ENCODE measurements at places on chromosomes 11 and 22.

- DNase-seq = no peak
Observed at GRCh38 chr11:71249301-71249700, 3.1 kb downstream of the SHANK2 start.

DNA sequence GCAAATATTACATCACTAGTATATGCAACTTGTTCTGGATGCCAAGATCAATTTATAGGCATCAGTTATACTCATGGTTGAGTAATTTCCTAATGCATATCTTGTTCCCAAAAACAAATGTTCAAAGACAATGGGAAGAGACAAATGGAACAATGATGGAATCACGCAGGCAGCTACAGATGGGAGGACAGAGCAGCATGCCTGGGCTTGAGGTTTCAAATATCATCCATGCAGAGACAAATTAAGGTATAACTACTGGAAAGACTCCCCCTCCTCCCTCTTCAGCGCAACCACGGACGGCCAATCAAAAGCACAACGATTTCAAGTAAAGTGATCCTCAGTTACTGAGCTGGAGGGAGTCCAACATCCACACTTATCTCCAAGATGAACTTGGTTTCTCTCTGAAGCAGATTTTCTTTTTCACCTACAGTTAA, 106.8 kb downstream of the CCDC83 start:
- DNase-seq = no peak

- DNase-seq = no peak
Observed at GRCh38 chr11:94089341-94089740, 39.3 kb upstream of the PANX1 start.

GRCh38 chr22:45673482-45674175, 2.0 kb downstream of the ATXN10 start:
- no peak for DNase-seq

GRCh38 chr11:65525546-65526480, 930 bp downstream of the SCYL1 start:
- no peak for DNase-seq

GRCh38 chr11:124302347-124303125, 11.2 kb downstream of the OR8D1 start:
- DNase-seq = no peak

DNA sequence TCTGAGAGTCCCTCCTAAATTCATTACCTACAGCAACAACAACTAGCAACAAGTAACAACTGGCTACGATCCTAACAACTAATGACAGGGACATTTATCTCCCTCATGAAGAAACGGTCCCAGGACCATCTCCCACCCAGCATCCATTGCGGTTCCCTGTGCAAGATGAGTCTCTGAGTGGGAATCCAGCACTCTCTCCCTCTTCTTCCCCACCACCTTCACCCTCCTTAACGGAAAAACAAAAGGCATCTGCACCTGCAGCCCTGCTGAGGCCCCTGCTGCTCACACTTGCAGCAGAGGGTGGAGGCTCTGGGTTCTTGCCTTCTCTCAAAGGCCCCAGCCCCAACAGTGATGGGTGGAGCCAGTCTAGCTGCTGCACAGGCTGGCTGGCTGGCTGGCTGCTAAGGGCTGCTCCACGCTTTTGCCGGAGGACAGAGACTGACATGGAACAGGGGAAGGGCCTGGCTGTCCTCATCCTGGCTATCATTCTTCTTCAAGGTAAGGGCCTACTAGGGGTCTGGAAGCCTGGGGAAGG, at the start of gene CD3G:
Gene CD3G, plus strand, starts transcription at position 364 of the 535 bp plus-strand sequence. Its CDS starts 80 bp downstream, at position 444.
- no peak for DNase-seq

DNA sequence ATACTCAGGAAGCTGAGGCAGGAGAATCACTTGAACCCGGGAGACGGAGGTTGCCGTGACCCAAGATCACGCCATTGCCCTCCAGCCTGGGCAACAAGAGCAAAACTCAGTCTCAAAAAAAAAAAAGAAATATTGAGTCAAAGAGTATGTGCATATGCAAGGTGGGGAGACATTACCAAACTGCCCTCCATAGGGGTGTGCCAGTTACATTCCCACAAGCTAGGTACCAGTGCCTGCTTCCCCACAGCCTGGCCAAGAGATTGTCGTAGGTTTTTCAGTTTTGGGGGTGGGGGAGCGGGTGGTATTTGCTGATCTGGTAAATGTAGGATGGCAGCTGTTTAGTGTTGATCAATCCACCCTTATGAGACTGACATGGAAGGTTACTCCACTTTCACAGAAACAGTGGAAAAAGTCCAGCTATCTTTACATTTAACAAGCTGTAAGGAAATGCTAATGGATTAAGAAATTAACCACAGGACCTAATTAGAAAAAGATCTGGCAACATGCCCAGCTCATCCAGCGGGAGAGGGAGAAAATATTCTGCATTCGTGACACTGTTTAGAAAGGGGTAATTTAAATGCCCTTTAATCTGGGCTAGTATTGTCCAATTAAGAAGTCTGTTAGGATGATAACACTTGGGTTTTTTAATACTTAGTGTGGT, 89.4 kb downstream of the PACS1 start:
- no peak for DNase-seq

DNA sequence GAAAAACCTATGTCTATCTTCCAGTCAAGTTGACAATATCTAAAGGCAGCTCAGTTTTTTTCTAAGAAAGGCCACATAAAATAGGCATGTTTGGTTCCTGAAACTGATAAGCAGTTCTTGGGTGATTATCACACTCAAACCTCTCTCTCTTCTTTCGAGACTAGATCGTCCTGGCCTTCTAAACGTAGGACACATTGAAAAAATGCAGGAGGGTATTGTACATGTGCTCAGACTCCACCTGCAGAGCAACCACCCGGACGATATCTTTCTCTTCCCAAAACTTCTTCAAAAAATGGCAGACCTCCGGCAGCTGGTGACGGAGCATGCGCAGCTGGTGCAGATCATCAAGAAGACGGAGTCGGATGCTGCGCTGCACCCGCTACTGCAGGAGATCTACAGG, 15.1 kb downstream of the CDPF1 start:
- no peak for DNase-seq

DNA sequence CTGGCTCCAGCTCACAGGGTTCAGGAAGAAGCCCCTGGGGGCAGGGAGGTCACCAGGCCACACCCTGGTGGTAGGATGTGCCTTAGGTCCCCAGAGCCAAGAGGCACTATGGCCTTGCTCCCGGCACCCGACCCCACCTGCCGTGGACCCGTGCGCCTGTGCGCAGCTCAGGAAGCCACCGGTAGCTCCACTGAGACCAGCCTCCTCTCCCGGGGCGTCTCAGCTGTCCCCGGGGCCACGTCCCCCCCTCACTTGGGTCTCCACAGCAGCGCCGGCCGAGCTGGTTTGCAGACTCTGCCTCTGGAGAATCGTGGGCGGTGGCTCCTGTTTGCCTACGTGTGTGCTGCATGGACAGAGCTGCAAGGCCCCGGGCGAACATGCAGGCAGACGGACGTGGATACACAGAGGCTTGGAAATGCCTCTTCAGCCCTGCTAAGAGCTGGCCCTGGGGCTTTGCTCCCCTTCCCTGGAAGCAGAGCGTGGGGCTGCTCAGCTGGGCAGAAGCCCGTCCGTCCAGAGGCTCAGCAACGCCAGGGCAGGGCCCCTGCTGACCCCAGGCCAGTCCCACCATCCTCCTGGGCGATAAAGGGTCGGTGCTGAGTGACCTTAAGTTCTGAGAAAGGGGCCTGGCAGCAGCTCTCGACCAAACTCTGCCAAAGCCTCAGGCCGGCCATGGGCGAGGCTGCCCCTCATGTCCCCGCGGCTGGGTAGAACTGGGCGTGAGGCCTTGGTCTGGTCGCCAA, 15.3 kb upstream of the MUC5B start:
- DNase-seq = no peak

- DNase-seq = no peak
Observed at GRCh38 chr22:46826438-46827135, 64.1 kb downstream of the TBC1D22A start.

DNA sequence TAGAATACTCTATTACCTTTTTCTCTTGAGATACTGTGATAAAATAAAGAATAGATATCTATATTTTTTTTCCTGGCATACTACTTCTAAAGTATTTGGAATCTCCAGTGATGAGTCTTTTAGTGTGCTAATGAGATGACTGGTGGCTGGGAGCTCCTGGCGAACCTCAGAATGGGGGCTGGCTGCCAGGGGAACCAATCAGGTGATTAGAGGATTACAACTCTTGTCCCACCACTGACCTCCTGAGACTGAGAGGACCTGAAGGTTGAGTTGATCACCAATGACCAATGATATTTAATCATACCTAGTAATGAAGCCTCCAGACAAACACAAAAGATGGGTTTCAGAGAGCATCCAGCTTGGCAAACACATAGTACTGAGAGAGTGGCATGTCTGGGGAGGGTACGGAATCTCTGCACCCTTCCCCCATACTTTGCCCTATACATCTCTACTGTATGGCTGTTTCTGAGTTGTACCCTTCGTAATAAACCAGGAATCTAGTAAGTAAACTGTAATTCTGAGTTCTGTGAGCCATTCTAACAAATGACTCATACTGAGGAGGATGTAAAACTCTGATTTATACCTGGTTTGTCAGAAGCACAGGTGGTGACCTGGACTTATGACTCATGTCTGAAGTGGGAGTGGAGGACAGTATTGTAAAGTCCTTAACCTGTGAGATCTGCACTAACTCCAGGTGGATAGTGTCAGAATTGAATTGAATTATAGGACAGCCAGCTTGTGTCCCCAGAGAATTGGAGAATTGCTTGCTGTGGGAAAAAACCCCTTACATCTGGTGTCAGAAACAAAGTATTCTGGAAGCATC, 325.3 kb upstream of the LRRC4C start:
- no peak for DNase-seq

DNA sequence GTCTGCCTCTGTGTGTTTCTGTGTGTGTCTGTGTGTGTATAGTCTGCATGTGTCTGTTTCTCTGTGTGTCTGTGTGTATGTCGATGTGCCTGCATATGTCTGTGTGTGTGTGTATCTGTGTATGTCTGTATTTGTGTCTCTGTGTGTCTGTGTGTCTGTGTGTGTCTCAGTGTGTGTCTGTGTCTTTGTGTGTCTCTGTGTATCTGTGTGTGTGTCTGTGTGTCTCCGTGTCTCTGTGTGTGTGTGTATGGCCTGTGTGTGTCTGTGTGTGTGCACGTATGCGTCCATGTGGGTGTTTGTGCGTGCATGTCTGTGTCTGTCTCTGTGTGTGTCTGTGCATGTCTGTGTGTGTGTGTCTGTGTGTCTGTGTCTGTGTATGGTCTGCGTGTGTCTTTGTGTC, 439 bp downstream of the SNX32 start:
- DNase-seq = no peak

- DNase-seq = peak; percentile 95
Observed at GRCh38 chr22:33920927-33921524, 750 bp upstream of the LARGE1 start.

DNA sequence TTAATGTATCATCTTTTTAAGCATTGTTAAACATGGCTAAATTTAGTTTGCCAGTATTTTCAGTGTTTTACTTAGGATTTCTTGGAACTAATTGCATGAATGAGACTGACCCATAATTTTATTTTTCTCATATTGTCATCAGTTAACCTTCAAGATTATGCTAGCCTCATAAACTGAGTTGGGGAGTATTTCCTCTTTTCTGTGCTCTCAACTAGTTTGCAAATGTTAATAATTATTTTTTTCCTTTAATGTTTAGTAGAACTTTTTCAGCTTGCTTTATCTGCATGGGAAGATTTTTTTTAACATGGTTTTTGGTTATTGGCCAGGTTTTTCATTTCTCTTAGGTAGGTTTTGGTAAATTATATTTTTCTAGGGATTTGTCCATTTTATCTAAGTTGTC, 235.4 kb upstream of the SESN3 start:
- DNase-seq = no peak

DNA sequence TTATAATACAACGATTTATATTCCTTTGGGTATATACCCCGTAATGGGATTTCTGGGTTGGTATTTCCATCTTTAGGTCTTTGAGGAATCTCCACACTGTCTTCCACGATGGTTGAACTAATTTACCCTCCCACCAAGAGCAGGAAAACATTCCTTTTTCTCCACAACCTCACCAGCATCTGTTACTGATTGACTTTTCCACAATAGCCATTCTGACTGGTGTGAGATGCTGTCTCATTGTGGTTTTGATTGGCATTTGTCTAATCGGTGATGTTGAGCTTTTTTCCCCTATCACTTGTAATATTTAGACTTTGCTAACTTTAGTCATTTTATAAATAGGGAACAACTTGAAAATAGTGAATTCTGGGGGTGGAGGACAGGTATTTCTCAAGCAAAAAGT, 58.1 kb downstream of the PPFIA1 start:
- DNase-seq = no peak

DNA sequence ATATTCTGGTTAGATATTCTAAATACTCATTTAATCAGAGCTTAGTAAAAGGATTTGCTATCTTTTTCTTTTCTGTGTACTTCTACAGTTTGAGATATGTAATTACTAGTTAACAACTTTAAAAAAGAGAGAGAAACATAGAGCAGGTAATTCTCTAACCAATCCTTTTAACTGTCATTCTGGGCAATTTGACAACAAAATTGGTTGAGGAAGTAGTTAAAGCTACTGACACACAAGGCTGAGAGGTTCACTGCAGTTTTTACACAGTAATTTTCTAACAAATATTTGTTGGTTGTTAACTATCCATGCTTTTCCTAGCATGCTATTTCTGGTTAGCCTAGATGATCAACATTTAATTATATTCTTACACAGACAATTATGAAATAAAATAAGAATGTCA, 3.6 kb downstream of the SOX6 start:
- no peak for DNase-seq

GRCh38 chr11:8566613-8567210, 27.3 kb downstream of the STK33 start:
- peak; percentile 72 for DNase-seq

- DNase-seq = no peak
Observed at GRCh38 chr11:30992513-30992849, 377.1 kb downstream of the DCDC1 start.

GRCh38 chr11:2813141-2813908, 72.2 kb downstream of the CDKN1C start:
- DNase-seq = no peak

GRCh38 chr11:102640946-102641345, 15.8 kb upstream of the MMP20 start:
- no peak for DNase-seq

- DNase-seq = no peak
Observed at GRCh38 chr11:45752106-45752505, 52.8 kb upstream of the SLC35C1 start.

GRCh38 chr11:131737357-131737756, 366.9 kb downstream of the NTM start:
- DNase-seq = no peak

- DNase-seq = peak; percentile 58
Observed at GRCh38 chr11:132028380-132029240, 658.2 kb downstream of the NTM start.

- DNase-seq = no peak
Observed at GRCh38 chr22:35128637-35129036, 62.7 kb downstream of the ISX start.

DNA sequence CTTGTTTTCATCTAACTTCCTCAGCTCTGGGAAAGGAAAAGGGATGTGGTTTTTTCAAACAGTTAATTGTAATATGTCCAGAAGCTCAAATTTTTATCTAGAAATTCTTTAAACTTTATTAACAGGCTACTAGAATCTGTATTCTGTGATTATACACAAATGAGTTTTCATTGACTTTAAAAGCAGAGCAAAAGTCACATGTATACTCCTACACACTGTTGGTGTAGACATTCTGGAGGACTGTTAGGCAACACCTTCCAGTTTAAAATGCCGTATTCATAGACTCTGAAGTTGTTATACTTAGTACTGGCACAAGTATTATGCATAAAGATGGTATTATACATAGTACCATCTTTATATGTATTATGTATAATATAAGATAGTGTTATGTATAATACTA, 64.9 kb downstream of the SPECC1L start:
- no peak for DNase-seq

- no peak for DNase-seq
Observed at GRCh38 chr11:93330446-93330984, at the start of gene DEUP1. DEUP1 (plus strand) TSS chr11:93330742; CDS start chr11:93332260, 1,518 bp downstream.

GRCh38 chr11:94856443-94856842, 88.3 kb downstream of the AMOTL1 start:
- no peak for DNase-seq

Measured in RKO (cell line).